ENCODE measurements at places on chromosomes 2 and 18. TPM values are rescaled to one million over a fixed set of nuclear protein-coding genes. Genes with fewer than 3 reads are reported as not detected.

- no peak for DNase-seq
Measured at GRCh38 chr2:235722869-235723268, 229.0 kb downstream of the AGAP1 start.

DNA sequence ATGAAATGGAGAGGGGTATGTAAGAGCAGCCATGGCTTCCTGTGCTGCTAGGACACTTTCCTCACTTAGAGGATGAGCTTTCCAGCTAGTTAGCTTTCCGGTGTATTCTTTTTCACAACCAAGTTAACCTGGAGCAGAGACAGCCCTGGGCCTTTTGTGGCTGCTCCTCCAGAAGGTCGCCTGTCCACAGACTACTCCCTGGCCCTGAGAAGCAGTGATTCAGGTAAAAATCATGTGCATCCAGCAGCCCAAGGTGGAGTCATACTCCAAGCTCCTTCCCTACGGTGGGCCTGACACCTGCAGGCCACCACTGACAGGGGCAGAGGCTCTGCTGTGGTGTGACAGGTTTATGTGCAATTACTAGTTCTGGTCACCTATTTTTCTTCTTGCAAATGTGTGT is 187.2 kb downstream of the ANKRD30B start:
- DNase-seq: no peak

- DNase-seq: no peak
Measured at GRCh38 chr2:152486737-152487400, 151.9 kb downstream of the FMNL2 start.

GRCh38 chr2:238905224-238905623 is 57.3 kb downstream of the TWIST2 start:
- DNase-seq: no peak

- DNase-seq: no peak
Measured at GRCh38 chr2:238509903-238510302, 83.2 kb downstream of the ASB1 start.

- no peak for DNase-seq
Measured at GRCh38 chr2:191264647-191265081, 19.5 kb downstream of the MYO1B start.

- DNase-seq: no peak
Measured at GRCh38 chr2:98803405-98804264, 72.7 kb upstream of the MGAT4A start.

DNA sequence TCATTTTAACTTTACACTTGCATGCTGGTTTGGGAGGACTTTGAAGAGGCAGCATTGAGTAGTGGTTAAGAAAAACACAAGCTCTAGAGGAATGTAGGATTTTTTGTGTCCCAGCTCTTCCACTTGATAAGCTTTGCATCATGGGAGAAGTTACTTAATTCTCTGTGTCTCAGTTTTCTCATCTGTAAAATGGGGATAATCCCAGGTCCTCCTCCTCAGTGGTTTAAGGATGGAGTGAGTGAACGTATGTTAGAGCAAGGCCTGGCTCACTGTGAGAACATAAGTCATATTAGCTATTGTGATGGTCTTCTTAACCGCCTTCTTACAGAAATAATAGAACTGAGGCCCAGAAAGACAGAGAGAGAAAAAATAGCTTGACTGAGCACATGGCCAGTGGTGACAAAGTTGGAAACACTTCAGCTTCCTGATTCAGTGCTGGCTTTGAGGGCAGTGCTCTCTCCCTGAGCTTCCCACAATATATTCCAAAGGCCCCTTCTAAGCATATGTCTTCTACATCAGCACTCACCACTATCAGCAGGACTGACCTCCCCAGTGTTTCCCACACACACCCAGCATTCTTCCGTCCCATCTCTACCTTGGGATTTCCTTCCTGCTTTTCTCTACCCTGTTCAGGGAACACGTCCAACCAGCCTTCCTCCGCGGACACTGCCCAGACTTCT is 214.9 kb upstream of the TNP1 start:
- no peak for DNase-seq

- DNase-seq: no peak
Measured at GRCh38 chr2:41903474-41904135, 144.2 kb upstream of the PKDCC start.

DNA sequence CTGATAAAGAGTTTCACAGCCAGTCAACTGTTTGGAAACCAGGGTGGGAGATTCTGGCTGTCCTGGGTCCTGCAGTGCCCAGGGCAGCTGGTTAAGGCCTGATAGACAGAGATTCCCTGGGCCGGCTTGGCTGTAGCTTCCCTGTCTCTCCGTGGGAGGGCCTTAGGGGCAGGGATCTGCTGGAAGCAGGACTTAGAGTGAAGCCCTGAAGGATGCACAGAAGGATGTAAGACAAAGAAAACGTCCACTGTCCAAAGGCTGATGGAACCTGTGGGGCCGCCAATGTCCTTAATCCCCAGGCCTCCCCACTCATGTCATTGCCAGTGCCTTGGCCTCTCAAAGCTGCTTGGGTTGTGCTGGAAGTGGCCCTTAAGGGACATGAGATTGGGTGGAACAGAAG is 33.0 kb downstream of the MROH2A start:
- DNase-seq: no peak

GRCh38 chr2:46101557-46102220 is 195.5 kb upstream of the EPAS1 start:
- no peak for DNase-seq

CYTIP gene
- 1.7 TPM for polyA plus RNA-seq

GNAL gene
- 2.9 TPM for polyA plus RNA-seq

PLEK gene
- 7.2 TPM for polyA plus RNA-seq

RGPD3 gene
- 0.27 TPM for polyA plus RNA-seq

CFLAR gene
- polyA plus RNA-seq: 92.5 TPM

RGPD4 gene
- not detected for polyA plus RNA-seq
